Colonic mucosa (tissue), 4 donors: ENCODE measurements at places on chromosomes 4 and X.

DNA sequence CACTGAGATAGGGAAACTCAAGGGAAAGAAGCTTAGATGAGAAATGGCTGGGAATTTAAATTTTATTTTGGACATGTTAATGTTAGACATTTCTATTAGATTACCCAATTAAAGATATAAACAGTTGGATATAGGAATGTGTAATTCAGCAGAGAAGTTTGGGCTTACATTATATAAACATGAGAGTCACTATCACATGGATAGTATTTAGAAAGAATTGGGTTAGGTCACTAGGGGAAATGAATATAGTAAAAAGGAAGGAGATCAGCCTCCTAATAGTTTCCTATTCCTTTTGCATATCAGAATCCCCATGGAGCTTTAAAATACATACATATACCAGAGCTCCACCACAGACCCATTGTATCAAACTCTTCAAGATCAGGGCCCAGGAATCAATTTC is 19.6 kb upstream of the CXCL5 start:
- DNase-seq = no peak

GRCh38 chrX:129695937-129696336 is 41.2 kb upstream of the APLN start:
- DNase-seq = no peak

- DNase-seq = no peak
These were observed 61.5 kb downstream of the RFC1 start for GRCh38 chr4:39304651-39305050.

GRCh38 chrX:103344606-103345005 is 11.7 kb upstream of the TCEAL9 start:
- DNase-seq = no peak

- DNase-seq = no peak
These were observed 65.6 kb upstream of the DUSP21 start for GRCh38 chrX:44778254-44778653.

DNA sequence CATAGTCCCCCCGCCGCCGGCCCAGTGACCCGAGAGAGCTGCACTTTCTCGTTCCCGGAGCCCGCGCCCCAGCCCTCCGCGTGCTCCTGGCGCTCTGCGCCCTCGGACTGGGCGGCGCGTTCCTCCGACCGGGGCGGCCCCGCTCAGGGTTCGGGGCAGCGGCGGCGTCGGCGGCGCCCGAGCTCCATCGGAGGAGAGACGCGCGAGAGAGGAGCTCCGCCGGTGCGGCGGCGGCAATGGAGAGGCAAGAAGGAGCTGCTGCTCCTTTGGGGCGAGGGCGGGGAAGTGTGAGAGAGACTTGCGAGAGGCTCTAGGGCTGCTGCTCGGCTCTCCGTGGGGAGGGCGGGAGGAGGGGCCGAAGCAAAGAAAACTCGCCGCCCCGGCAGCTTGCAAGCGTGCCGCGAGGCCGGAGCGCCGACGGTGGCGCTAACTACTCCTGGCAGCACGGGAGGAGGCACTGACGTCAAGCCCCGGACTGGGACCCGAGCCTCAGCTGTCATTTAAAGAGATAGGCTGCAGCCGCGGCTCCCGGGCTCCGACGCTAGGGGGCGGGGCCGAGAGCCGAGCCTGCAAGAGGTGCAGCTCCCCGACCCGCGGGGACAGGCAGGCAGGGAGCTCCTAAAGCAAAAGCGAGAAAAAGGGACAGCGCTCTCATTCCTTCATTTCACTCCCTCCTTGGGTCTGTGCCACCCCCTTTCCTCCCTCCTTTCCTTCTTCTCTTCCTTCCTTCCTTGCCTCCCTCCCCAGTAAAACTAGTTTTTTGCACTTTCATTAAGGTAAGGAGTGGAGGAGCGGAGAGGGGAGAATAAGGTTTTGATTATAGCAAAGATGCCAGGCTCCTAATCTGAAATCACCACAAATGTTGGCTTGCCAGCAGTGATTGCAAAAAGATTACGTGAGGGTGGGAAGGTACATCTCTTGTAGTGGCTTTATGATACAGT is at the start of gene KCTD8:
Gene KCTD8 (minus strand): TSS at position 289 of the 941 bp plus-strand sequence.
- peak; percentile 76 for DNase-seq

GRCh38 chr4:80005863-80006262 is 67.2 kb downstream of the ANTXR2 start:
- no peak for DNase-seq

DNA sequence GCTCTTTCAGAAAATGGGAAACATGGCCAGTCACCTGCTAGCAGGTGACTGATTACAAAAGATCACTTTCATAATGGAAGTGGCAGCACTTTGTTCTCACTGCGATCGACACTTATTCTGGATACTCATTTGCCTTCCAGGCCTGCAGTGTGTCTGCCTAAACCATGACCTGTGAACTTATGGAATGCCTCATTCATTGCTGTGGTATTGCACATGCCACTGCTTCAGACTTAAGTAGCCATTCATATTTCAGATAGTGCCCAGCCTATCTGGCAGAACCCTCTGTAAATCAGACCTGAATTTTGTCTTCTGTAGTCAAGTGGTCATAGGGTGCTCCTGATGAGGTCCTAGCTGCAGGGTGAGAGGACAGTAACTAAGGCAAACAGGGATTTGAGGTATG is 23.3 kb upstream of the MGST2 start:
- DNase-seq = no peak

- no peak for DNase-seq
These were observed 18.3 kb downstream of the AMER1 start for GRCh38 chrX:64186974-64187761.

GRCh38 chr4:41325901-41326300 is 69.2 kb downstream of the UCHL1 start:
- DNase-seq = no peak

GRCh38 chr4:117210551-117210950 is 125.2 kb upstream of the TRAM1L1 start:
- DNase-seq = no peak

DNA sequence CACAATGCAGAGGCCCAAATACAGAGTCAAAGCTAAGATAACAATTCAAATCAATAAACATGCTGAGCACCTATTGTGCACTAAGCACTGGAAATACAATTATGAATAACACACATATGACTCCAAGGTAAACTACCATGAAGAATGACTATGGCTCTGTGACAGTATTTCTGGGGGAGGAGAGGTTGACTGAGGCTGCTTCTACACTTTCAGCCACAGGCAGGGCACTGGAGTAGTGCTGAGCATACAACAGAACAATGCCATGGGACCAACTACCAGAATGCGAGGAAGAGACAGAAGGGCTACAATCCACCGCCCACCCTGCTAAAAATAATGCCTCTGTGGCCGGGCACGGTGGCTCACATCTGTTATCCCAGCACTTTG is 13.7 kb downstream of the TEC start:
- DNase-seq = no peak

DNA sequence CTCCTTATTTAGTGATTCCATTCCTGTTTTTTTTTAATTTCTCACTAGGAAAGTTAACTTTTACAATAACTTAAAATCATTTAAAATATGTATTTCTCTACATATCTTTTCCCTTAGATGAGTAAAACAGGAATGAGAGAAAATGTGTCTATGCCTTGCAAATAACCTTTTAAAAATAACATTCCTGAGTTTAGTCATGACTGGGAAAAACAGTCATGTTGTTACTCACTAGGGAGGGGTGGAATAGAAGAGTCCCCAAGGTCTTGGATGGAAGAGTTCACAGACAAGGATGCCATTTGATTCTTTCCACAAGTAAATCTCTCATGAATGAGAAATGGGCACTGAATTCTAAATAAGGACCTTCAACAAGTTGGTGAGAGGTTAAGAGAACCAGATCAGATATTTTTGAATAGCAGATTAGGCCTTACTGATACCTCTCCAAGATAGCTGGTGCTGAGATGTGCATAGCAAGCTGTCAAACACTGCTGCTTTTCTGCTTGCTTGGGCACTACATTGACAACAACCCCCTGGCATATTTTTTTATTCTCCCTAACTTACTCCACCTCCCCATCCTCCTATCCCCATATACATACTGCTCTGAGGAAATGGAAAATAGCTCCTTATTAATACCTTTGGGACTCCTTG is 25.1 kb downstream of the UGDH start:
- no peak for DNase-seq

GRCh38 chrX:129654652-129655546 is at the start of gene APLN:
Gene APLN, minus strand, starts transcription at chrX:129654956. Its CDS starts 326 bp downstream, at chrX:129654630.
- peak; percentile 40 for DNase-seq

GRCh38 chr4:158193171-158193749 is 17.0 kb upstream of the TMEM144 start:
- DNase-seq = no peak

DNA sequence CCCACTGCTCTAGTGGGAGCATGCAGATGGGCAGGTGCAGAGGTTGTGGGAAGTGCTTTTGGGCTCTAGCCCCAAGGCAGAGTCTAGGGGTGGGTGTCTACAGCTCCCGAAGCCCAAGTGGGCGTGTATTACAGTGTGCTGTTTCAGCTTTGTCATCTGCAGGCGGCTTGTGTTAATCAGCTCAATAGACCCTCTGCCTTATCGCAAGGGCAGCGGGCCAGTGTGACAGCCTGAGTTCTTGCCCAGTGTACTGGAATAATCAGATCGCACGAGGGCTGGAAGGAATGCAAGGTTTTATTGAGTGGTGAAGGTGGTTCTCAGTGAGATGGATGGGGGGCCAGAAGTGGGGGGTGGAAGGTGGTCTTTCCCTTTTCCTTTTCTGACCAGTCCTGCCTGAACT is 529.4 kb upstream of the AMOT start:
- DNase-seq = no peak

DNA sequence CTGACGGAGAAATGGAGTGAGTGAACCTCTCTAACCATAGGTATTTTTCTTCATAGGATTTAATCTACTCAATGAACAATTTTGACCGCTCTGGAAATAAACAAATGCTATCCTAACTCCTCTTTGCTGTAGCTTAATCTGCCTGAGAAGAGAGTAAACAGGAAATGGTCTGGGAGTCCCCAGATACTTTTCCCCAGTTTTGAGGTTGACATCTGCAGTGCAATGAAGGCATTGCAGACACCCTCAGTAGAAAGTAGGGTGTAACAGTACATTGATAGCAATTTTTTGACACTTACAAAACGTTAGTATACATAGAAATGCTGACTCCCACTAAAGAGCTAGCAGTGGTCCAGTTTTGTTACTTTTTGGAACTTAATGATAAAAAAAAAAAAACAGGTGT is 495.9 kb upstream of the FAM241A start:
- no peak for DNase-seq

- DNase-seq = no peak
These were observed 121.9 kb downstream of the GASK1B start for GRCh38 chr4:158050942-158051341.

- DNase-seq = no peak
These were observed 517.1 kb upstream of the ZFP42 start for GRCh38 chr4:187478292-187479140.

DNA sequence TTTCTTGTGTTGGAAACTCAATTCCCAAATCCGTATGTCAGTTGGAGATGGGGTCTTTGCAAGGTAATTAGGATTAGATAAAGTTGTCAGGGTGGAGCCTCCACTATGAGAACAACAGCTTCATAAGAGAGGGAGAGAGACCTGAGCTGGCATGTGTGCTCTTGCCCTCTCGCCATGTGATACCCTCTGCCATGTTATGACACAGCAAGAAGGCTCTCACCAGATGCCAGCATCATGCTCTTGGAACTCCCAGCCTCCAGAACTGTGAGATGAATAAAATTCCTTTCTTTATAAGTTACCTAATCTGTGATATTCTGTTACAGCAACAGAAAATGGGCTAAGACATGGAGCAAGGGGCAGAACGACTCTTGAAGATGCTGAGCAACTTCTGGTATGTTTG is 201.9 kb upstream of the BOD1L1 start:
- no peak for DNase-seq

GRCh38 chr4:110616238-110617074 is 6.4 kb downstream of the PITX2 start:
- DNase-seq = no peak

DNA sequence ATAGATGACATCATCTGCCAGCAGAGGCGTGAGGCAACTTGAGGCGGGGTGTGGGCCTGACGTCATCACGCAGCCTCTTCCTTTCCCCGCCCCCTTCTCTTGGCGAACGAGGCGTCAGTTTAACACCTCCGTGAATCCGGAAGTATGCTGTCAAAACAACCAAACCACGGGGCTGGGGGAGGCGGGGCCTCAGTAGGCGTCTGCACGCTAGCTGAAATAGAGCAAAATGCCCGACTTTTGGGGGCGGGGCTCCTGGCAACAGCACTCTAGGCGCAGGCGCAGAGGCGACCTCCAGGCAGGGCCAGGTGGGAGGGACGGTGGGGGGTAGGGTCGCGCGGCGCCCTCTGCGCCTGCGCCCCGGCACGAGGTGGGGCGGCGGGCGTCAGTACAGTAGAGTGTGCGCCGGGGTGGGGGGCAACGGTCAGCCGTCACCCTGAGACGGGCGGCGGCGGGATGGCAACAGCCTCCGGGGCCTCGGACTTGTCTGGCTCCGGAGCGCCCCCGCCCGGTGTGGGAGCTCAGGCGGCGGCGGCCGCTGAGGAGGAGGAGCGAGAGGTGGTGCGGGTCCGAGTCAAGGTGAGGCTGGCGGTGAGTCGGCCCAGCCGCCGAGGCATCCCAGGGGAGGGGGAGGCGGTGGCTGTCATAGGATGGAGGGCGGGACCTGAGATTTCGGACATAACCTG is at the start of gene TBC1D25:
Gene TBC1D25 (plus strand): TSS at position 370 of the 683 bp plus-strand sequence. CDS start 84 bp downstream, at position 454.
- DNase-seq = peak; percentile 97

GRCh38 chr4:54800831-54801530 is 143.2 kb downstream of the KIT start:
- DNase-seq = no peak

- no peak for DNase-seq
These were observed 9.7 kb upstream of the RAB28 start for GRCh38 chr4:13493793-13494192.

DNA sequence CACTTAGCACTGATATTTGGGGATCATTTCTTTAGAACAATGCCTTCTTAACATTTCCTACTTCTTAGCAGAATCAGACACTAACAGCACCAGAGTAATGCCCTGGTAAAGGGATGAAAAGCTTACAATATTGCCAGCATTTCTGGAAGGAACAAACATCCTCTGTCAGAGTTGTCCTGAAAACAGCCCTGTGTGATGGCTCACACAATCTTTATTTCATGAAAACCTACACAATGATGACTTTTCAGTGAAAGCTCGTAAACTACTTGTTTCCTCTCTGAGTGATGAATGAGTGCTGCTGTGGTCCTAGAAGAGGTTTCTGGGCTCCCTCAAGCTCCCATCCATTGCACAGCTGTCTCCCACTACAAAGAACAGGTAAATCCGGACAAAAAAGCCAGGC is 52.8 kb downstream of the GPC4 start:
- DNase-seq = no peak

DNA sequence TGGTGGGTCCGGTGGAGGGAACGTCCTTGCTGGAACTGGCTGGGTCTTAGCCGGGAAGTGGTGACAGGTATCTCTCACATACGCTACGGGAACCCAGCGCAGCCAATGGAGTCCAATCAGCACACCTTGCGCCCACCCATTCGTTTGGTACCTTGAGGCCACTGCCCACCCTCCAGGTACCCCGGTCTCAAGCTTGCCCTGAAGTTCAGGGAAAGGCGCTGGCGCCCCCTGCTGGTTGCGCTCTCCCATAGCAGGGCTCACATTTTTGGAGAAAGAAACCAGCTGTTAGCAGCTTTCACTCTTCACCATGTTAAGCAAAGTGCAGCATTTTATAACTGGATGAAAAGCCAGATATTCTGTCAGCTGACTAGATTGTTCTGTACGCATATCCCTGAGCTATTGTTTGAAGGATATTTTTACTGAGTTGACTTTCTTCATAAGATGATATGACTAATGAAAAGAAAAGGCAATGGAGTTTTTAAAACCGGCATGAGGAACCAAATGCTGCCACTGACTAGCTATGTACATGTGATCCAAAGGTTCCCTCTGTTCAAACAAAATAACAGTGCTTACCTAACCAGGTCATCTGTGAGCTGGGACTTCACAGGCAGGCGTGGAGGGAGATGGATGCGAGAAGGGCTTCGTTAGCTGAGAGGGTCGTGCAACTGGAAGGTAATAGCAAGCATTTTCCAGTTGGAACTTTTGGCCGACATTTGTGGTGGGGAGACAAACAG is 43.7 kb downstream of the OTOP1 start:
- no peak for DNase-seq
